Vagina (tissue), 2 donors: ENCODE measurements at places on chromosomes 5 and 9. TPM values are rescaled to one million over a fixed set of nuclear protein-coding genes. Genes with fewer than 3 reads are reported as not detected.

DNA sequence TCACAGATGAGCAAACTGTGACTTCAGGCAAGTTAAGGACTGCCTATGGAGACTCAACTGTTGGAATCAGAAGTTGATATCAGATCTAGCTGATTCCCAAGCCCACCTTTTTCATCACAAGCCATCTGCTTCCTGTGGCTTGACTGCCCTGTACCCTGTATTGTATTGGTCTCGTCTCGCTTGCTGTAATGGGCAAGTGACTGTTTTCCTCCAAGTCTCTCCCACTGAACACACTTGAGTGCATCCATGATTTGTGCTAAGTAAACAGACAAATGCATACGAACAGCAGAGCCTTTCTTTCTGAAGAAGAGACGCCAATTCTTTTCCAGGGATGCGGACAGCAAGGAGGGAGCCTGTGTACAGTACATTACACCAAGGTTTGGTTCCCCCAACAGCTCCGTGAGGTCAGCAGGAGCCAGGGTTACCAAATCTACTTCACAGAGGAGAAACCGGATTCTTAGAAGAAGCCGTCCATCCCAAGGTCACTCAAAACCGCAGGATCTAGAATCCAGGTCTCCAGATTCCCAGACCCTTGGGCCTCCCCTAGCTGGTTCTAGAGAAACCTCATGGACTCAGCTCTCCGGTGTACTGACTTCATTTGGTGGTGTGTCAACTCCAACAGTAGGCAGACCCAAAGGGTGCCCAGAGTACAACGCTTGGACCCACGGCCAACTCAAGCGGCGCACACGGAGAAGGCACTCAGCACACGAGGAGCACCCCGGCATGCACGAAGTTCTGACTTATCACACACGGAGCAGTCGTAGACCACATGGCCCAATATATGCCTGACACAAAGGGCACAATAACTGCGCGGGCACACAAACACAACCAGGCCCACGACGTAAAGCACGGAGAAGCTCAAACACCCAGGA lies 1.1 kb downstream of the BAG1 start:
- H3K36me3 ChIP-seq, result no peaks in the 10 kb centered on the region
- DNase-seq, result no peak
- H3K4me3 ChIP-seq, result peak overlapping the region; percentile 87
- H3K4me1 ChIP-seq, result peaks cover 41% of the 10 kb centered on the region

GRCh38 chr5:149038336-149039080 lies 24.4 kb downstream of the SH3TC2 start:
- H3K27me3 ChIP-seq, result no peaks in the 10 kb centered on the region
- no peak overlapping the region for H3K4me3 ChIP-seq
- no peak overlapping the region for H3K27ac ChIP-seq
- DNase-seq, result no peak

- H3K27ac ChIP-seq, result no peak overlapping the region
- no peaks in the 10 kb centered on the region for H3K27me3 ChIP-seq
- no peak for DNase-seq
- no peaks in the 10 kb centered on the region for H3K36me3 ChIP-seq
- no peak overlapping the region for H3K4me3 ChIP-seq
Observed at GRCh38 chr5:59831326-59832010, 62.1 kb downstream of the PDE4D start.

DNA sequence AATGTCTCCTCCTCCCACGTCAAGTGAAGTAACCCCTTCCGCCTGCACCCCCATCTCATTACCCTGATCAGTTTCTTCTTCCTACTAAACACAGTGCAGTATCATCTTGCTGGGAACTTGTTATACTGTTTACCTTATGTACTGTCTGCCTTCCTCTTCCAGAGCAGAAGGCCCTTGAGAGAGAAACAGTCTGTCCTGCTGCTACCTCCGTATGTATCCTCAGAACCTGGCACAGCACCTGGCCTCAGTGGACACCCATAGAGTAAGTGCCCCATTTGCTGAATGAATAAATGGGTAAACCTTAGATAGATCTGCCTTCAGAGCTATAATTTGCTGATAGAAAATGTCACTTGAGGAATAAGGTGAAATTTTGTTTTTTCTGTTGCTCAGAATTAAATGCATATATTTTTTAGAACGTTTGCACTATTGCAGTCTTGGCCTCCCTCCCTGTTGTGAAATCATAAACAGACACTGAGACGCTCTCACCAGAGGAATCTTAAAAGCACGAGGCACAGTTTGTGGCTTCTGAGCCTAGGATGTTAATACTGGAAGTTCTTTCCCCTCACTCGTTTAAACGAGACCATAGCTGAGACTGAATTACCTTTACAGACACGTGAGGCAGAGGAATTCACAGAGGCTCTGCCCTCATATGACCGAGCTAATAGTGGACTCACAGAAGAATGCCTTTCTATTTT lies 223.1 kb upstream of the DAP start:
- no peaks in the 10 kb centered on the region for H3K27me3 ChIP-seq
- no peak for DNase-seq
- no peak overlapping the region for H3K27ac ChIP-seq
- no peaks in the 10 kb centered on the region for H3K36me3 ChIP-seq
- no peak overlapping the region for H3K4me3 ChIP-seq
- no peaks in the 10 kb centered on the region for H3K4me1 ChIP-seq

DNA sequence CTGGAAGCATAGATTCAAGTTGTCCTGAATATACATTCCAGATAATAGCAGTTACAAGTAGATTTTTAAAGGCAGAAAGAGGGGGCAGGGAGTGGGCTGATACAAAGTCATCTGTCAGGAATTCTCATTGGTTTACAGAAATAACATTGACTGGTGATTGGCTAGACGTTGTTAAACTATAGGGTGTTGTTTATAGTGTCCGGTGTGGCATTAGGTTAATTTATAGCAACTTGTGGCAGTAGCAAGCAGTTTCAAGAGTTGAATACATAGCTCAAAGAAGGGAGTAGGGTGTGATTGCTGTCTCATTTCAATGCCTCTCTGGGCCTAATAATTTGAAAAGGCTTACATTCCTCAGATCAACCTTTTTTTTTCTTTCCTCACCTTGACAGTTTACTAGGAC lies 10.7 kb upstream of the POC5 start:
- no peak overlapping the region for H3K4me3 ChIP-seq
- no peak overlapping the region for H3K27ac ChIP-seq
- DNase-seq, result no peak
- H3K36me3 ChIP-seq, result no peaks in the 10 kb centered on the region

DNA sequence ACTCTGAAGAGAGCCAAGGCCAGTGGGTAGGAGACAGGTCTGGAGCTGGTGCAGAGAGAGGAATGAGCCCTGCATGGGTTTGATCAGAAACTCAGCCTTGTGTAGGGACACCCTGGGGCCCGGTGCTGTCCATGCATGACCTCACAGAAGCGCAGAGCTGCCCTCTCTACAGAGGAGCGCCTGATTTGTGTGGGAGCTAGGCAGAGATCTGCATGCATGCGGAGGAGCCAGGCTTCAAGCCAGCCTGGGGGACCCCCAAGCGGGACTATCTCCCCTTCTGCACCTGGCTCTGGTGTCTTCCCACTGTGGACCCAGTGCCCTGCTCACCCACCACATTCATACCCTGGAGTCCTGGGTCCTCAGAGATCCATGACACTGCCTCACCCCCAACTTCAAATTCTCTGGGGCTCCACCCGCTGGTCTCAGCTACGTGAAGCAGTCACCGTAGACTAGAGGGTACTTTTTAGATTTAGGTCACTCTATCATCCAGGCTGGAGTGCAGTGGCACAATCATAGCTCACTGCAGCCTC lies 2.6 kb upstream of the LCN2 start:
- no peaks in the 10 kb centered on the region for H3K36me3 ChIP-seq
- no peak for DNase-seq
- H3K27ac ChIP-seq, result no peak overlapping the region

DNA sequence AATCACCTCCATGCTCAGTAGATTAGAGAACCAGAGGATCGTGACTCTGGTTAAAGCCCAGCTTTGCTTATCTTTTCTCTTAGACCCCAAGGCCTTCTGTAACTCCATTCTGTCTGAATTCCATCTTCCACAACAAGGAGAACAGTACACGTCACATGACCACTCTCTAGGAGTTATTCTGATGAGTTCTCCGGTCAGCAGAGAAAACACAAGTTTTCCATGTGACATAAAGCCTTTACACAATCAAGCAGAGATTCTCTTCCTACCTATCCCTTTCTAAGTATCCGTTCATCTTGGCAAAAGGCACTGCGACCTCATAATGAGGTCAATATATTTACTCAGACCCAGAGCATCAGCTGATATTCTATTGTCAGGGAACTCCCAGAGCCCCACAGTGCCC lies 112.3 kb downstream of the TRPM6 start:
- no peak overlapping the region for H3K4me3 ChIP-seq
- H3K27ac ChIP-seq, result no peak overlapping the region
- H3K36me3 ChIP-seq, result no peaks in the 10 kb centered on the region
- H3K27me3 ChIP-seq, result no peaks in the 10 kb centered on the region

- H3K27me3 ChIP-seq, result no peaks in the 10 kb centered on the region
- no peak overlapping the region for H3K27ac ChIP-seq
- H3K4me1 ChIP-seq, result peaks cover 16% of the 10 kb centered on the region
- H3K36me3 ChIP-seq, result no peaks in the 10 kb centered on the region
- no peak overlapping the region for H3K4me3 ChIP-seq
Observed at GRCh38 chr9:133916159-133916541, 76.0 kb downstream of the VAV2 start.

DNA sequence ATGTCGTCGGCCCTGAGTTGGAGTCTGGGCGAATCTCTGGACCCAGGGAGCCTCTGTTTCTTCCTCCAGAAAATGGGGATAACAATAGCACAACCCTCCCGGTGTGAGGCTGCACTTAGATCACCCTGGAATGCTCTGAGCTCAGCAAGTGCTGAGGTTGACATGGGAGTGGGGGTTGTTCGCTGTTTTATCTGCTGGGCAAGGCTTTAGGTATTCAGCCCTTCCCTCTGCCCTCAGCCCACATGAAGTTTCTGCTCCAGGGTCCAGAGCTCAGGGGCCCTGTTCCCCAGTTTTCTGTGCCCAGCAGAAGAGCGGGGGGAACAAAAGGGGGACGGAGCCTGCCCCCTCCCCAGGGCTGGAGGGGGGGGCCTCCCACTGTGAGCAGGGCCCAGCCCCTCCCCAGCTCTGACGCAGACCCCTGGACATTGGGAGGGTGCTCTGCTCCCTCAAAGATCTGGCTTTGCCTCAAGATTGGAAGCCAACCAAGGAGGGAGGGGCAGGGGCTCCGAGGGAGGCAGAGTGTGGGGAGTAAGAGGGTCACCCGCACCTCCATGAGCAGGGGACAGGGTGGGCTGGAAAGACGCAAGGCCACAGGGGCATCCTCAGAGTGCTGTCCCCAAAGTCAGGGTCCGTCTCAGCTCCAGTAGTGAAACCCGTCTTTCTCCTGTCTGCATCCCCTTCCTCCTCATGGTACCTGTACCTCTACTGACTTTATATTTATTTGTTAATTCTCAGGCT lies 215.6 kb downstream of the C9orf50 start:
- no peak overlapping the region for H3K4me3 ChIP-seq
- H3K36me3 ChIP-seq, result no peaks in the 10 kb centered on the region
- DNase-seq, result no peak

GRCh38 chr5:124747791-124748686 lies 1.6 kb upstream of the ZNF608 start:
- no peak for DNase-seq
- H3K27ac ChIP-seq, result peak overlapping the region; percentile 89
- H3K4me1 ChIP-seq, result peaks cover 31% of the 10 kb centered on the region
- peak overlapping the region; percentile 86 for H3K4me3 ChIP-seq
- no peaks in the 10 kb centered on the region for H3K27me3 ChIP-seq

- peak overlapping the region; percentile 49 for H3K27ac ChIP-seq
- no peaks in the 10 kb centered on the region for H3K36me3 ChIP-seq
- H3K4me1 ChIP-seq, result peaks cover 52% of the 10 kb centered on the region
- no peak overlapping the region for H3K4me3 ChIP-seq
- DNase-seq, result no peak
Observed at GRCh38 chr9:114591291-114591787, 3.8 kb downstream of the ATP6V1G1 start.

GRCh38 chr5:35884191-35884769 lies 27.6 kb downstream of the IL7R start:
- no peaks in the 10 kb centered on the region for H3K36me3 ChIP-seq
- no peaks in the 10 kb centered on the region for H3K27me3 ChIP-seq
- no peak for DNase-seq
- no peaks in the 10 kb centered on the region for H3K4me1 ChIP-seq
- H3K4me3 ChIP-seq, result no peak overlapping the region

DNA sequence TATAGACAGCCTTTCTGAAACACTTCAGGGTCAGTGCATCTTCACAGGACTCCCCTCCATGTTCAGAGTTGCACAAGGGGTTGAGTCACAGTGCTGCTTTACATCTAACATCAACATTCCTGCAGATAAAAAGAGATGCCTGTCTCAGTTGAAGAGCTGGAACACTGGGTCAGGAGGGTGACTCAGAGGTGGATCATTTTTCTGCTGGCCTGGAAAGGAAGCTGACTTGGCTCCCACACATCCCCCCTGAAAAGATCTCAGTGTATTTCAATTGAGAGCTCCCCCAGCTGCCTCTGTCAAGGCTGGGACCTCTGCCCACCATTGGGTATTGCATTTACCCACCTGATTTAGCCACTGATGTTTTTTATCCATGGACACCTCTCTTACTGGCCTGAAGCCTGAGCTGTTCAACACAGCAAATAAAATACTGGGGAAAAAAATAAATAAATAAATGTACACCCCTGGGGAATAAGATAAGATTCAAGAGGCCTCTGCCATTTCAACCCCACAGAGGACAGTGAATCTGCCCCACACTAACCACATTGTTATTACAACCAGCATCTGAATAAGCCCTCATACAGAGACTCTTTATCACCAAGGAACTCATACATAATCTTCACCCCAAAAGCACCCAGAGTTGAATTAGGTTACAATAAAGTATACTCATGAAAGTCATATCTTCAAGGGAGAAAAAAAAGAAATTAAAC lies 716.4 kb downstream of the SEMA5A start:
- no peaks in the 10 kb centered on the region for H3K27me3 ChIP-seq
- no peak for DNase-seq
- peaks cover 7% of the 10 kb centered on the region for H3K4me1 ChIP-seq
- no peak overlapping the region for H3K27ac ChIP-seq
- H3K4me3 ChIP-seq, result no peak overlapping the region

DNA sequence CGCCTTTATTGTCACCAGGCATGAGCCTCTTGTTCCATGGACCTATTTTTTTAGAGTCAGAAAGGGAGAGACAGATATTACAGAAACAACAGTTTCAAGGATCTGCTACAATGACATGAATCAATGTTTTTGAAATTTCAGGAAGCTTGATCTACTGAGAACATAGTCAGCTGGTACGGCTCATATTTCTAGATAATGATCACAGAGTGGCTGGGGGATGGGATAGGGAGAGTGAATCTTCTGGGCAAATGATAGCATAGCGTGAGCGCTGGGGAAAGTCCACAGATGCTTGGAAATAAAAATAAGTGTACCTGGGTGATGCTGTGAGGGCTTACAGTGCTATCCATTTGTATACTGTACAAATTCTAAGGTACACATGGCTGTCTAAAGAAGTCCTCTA lies 340.4 kb downstream of the EBF1 start:
- no peaks in the 10 kb centered on the region for H3K27me3 ChIP-seq
- DNase-seq, result no peak
- H3K27ac ChIP-seq, result peak overlapping the region; percentile 15

Gene ADAMTS12
- total RNA-seq, result 7.6 TPM

Gene ABCA2
- 44.0 TPM for total RNA-seq

Gene FBLL1
- not detected for total RNA-seq

Gene LCN2
- total RNA-seq, result 136 TPM
